Camera-type eye (tissue), 1 donor: ENCODE measurements at places on chromosomes 11 and 22. TPM values are rescaled to one million over a fixed set of nuclear protein-coding genes. Genes with fewer than 3 reads are reported as not detected.

SAA4 gene
- not detected for total RNA-seq

UPK3A gene
- 0.49 TPM for total RNA-seq

ZNF280B gene
- total RNA-seq: 3.2 TPM

C22orf31 gene
- total RNA-seq: 0.82 TPM
